ENCODE measurements at places on chromosomes 5 and 9.
A peak's percentile ranks its signal among the peaks of the same experiment; 100 is the strongest.

DNA sequence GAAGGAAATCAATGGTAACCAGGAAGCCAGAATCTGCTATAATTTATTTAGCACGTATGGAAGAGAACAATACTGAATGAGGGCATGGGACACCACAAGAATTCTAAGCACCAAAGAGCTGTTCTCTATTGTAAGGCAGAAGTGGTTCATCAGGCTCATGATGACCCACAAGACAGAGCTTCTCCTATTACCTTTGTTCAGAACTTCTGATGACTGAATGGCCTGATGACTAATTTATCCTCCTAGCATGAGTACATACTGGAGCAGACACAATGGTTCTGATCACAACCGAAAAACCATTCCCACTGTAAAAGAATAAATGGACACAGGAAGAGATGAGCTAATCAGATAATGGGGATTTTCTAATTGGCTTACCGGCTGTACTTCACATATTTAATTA lies 329.8 kb upstream of the PDE4D start:
- peak; percentile 34 for DNase-seq

DNA sequence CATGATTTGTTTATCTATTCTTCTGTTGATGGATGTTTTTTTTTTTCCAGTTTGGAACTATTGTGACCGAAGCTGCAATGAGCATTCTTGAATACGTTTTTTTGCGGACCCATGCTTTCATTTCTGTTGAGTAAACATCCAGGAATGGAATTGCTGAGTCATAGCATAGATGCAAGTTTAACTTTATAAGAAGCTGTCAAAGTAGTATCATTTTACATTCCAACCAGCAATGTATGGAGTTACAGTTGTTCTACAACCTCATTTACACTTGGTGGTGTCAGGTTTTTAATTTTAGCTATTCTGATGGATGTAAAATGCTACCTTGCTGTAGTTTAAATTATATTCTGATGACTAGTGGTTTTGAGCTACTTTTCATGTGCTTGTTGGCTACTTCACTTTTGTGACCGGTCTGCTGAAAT lies 49.0 kb downstream of the NPR3 start:
- peak; percentile 5 for DNase-seq

DNA sequence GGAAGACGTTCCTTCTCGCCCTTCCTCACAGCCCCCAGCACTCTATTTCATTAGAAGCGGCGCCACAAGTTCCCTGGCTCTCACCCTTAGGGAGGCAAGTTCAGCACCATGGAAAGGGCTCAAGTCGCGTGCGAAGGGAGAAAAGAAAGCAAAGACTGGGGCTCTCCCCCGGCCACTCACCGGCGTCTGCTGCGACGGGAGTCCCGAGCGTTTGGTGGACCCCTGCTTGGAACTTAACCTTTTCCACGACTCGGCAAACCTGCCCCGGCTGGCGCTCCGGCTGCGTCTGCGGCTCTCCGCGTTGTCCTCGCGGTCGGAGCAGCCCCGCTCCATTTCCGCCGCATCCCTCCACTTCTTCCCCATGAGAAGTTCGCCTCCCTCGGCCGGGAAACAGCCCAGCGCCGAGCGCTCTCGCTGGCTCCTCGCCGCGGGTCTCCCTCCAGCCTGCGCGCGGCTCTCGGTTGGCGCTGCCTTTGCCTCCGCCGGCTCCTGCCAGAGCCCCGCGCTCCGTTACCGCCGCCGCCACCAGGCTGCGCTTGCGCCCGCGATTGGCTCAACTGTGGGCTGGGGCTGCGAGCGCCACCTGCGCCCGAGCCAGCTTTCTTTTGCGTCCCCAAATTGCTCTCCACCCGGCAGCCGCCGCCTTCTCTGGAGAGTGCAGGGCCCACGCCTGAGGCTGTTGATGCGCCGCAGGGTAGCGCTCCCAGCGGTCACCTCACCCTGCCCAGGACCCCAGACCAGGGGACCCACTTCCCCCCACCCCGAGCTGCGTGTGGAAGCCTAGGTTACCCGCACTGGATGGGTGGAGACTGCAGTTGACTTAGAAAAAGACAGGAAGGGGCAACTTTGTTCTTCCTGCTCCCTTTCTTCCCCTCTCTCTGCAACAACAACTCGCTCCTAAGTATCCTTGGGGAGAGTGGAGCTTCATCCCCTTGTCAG lies 321.6 kb downstream of the CEMIP2 start:
- DNase-seq: peak; percentile 16

DNA sequence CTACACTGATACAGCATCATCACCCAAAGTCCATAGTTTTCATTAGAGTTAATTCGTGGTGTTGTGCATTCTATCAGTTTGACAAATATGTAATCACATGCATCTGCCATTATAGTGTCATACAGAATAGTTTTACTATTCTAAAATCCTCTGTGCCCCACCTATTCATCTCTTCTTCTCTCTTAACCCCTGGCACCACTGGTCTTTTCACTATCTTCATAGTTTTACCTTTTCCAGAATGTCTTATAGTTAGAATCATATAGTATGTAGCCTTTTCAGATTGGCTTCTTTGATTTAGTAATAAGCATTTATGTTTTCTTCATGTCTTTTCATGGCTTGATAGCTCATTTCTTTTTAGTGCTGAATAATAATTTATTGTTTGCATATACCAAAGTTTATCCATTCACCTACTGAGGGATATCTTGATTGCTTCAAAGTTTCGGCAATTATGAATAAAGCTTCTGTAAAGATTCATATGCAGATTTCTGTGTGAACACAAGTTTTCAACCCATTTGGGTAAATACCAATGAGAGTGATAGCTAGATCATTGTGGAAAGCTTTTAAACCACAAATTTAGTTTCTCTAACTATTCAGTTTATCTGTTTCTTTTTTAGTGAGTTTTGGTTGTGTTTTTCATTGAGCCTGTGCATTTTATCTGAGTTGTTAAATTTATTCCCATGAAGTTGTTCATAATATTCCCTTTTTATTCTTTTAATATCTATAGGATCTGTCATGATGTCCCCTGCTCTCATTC lies 84.9 kb downstream of the RALGPS1 start:
- no peak for DNase-seq

- no peak for DNase-seq
These were observed 535.8 kb downstream of the SEMA5A start for GRCh38 chr5:9009931-9010651.

DNA sequence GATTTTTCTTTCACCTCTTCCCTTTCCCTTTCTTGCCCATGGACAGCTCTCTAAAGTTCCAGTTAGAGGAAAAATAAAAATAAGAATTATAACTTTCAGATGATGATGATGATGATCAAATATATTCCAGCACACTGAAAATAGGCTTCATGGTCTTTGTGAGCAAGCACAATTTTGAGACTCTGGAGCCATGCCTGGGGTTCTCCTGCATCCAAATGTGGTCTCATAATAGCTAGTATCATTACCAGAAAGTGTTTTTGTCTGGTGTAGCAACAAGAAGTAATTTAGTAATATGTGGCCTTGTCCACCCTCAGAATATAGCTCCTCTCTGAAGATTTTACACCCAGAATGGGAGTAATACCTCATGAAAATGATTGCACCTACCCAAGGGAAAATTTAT lies 150.4 kb downstream of the SNCAIP start:
- no peak for DNase-seq

DNA sequence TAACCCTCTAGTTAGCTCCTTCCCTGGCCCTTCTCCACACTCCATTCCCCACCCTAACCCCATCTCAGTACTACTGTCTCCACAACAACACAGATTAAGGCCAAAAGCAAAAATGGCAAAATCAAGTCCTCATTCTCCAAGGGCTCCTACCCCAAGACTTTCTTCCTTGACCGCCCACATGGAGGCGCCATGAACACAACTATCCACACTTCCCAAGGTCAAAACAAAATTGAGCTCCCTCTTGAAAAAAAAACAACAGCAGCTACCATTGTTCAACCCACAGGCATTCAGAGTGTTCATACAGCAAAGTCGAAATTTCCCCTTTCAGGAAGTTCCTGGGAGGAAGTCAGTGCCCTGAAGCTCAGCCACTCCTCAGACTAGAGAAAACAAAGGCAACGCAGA lies 54.4 kb downstream of the GNAQ start:
- DNase-seq: no peak

- DNase-seq: no peak
These were observed 10.9 kb downstream of the C5orf52 start for GRCh38 chr5:157682257-157682656.

DNA sequence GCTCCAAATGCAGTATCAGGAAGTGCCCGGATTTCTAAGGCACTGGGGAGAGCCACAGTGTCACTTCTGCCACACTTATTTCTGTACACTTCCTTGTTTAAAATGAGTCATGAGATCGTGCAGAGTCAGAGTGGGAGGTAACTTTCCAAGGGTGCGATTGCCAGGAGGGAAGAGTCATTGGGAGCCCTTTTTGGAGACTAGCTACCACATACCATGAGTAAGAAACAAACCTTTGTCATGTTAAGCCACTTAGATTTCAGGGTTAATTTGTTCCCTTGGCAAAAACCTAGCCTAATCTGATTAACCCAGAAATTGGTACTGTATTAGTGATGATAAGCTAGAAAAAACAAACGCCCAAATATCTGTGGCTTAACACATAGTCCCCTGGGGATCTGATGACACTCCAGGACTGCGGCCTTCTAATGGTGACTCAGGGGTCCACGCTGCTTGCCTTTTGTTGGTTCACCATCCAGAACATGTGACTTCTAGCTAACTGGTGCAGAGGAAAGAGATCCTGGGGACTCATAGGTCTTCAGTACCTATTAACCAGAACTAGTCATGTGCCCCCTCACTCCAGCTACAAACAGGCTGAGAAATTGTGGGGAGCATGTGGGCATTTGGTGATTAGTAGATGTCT lies 48.6 kb upstream of the TLE1 start:
- DNase-seq: peak; percentile 88

- DNase-seq: no peak
These were observed 249.2 kb downstream of the NR2F1-AS1 start for GRCh38 chr5:93331863-93332262.

DNA sequence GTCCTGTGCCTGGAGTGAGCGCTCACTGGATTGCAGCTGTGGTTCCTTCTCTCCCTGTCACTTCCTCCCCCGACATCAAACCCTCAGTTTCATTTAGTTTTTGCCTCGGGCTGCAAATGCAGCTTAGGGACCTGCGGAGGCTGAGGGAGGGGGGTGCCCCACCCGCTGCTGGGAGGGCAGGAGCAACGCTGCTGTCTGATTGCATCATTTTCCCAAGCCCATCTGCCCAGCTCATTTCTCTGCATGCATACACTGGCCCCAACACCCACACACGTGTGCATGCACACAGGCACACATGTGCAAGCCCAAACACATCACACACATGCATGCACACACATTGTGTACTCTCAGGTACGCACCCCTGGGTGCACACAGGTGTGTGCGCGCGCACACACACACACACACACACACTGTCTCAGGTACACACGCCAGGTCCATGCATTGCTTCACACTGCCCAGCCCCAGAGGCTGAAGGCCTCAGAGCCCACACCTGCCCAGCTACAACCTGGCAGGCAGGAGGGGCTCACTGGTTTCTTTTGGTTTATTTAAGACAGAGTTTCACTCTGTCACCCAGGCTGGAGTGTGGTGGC lies 3.4 kb downstream of the ASS1 start:
- DNase-seq: no peak

GRCh38 chr5:154520861-154521453 lies 42.9 kb upstream of the HAND1 start:
- DNase-seq: no peak

DNA sequence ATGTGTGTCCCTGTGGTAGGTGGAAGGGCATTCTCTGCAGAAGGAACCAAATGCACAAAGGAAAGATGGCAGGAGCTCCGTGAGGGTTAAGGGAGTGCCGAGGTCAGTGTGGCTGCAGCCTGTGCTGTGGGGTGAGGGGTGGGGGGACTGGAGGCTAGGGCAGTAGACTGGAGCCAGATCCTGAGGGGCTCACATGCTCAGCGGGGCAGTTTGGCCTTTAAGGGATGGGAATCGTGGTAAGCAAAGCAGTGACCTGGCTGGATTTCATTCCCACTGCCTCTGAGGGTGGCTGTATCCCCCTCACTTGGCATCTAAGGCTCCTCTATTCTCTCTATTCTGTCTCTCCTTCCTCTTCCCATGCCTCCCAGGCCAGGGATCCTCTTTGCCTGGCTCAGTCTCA lies 15.6 kb downstream of the PITX1 start:
- no peak for DNase-seq

- DNase-seq: no peak
These were observed 75.8 kb downstream of the ARHGAP26 start for GRCh38 chr5:142845954-142846398.

DNA sequence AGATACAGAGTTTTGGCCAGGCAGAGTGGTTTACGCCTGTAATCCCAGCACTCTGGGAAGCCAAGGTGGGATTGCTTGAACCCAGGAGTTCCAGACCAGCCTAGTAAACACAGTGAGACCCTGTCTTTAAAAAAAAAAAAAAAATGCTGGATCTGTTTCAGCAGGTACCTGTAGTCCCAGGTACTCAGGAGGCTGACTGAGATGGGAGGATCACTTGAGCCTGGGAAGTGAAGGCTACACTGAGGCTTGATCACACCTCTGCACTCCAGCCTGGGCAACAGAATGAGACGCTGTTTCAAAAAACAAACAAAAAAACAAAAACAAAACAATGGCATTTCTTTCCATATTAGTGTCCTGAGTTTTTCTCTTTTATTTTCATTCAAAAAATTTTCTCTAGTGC lies 19.0 kb downstream of the UNC13B start:
- DNase-seq: no peak

DNA sequence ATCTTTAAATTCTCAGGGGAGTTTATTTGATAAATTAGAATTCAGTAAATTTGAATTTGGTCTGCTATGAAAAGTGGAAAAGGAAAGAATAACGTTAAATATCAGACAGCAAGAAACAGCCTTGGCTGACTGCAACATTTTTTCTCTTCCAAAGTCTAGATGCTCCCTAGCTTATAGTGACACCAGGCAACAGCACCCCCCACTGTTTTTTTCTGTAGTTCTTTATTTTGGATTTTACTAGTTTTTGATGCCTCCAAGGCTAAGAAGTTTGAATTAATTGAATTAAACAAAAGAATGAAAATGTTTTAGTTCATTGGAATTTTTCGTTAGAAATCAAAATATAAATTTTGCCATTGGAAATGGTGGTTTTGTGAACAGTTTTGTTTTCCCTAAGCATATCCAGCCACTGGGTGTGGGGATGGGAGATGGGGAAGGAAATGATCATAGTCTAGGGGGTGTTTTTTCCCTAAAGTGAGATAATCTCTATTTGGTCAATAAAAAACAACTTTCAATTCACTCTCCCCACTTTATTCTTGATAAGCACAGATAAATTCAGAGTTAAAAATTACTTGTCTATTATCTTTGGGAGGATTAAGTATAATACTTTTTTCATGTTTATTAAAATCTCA lies 199.3 kb upstream of the CD180 start:
- DNase-seq: no peak

DNA sequence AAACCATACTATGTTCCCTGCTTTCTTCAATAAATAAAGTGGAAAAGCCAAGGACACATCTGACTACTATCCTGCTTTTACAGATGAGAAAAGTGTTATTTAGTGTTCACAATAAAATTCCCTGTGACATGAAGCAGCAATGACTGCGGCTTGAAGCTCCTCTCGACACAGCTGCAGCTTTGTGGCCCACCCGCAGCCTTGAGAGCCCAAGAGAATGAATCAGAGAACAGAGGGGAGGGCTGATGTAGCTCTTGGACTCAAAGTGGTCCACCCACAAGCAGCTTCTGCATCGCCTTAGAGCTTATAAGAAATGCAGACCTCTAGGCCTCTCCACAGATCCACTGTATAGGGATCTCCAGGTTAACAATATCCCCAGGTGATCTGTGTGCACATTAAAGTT lies 181.3 kb upstream of the GNA14 start:
- DNase-seq: no peak
